Non-pigmented ciliary epithelial cell (primary cell): ENCODE measurements at places on chromosomes 1 and 21.

- no peak for DNase-seq
Observed at GRCh38 chr1:187537936-187538335, 709.2 kb downstream of the PLA2G4A start.

DNA sequence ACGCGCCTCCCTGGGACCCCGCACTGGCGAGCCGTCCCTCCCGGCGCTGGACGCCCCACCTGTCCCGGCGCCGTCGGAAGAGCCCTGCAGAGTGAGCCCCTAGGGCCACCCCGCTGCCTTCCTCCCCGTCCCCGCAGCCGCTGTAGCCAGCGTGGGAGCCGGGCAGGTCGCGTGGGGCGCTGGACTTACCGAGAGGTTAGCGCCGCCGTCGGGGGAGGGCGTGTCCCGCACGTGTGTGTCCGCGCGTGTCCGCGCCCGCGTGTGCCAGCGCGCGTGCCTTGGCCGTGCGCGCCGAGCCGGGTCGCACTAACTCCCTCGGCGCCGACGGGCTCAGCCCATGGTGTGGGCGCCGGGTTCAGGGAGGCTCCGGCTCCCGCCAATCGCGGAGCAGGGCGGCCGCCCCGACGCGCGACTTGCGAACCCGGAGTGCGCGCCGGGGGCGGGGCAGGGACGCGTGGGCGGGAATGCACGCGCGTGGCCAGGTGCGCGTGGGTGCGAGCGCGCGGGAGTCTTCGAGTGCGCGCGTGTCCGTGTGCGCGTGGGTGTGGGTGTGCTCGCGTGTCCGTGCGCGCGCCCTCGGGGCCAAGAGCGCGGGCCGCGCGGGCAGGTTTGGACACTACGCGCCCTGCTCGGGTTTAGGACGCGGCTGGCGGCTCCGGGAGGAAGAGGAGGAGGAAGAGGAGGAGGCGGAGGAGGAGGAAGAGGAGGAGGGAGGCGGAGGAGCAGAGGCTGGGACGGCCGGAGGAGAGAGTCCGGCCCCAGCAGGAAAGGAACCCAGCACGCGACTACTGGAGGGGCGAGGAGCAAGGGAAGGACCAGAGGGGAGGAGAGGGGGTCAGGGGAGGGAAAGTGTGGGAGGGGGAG is 145.2 kb upstream of the ETS2 start:
- no peak for DNase-seq

DNA sequence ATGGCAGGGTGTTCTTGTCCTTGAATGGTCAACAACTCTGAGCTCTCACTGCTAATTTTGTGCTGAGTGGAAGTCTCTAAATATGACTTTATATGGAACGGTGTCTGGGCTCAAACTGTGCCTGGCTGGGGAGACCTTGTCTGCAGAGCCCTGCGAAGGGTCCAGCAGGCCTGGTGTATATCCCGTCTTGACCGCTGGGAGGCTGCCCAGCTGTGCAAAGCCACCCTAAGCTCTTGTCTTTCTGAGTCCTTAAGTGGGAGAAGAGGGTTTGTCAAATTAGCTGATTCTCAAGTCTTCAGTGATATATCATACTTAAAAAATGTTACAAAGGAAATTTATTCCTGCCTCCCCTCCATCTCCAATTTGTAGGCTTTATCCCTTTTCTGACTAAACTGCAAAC is 198.7 kb downstream of the KCNJ6 start:
- DNase-seq, result no peak

DNA sequence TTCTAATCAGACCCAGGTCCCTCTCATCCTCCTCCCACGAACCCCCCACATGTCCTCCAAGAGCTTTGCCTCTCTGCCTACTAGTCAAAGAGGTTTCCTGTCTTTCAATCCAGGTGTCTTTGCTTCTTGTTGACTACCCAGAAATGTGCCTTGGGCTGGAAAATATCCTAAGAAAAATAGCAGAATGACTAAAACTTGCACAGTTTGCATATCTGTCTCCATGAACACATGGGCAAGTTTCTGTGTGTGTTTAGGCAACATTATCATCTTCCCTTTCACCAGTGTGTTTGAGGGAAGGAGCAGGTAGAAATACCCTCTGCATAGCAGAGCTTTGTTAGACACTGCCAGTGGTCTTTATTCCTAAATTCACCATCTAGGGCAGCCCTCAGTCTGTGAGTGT is 1.5 kb downstream of the C1orf116 start:
- no peak for DNase-seq

DNA sequence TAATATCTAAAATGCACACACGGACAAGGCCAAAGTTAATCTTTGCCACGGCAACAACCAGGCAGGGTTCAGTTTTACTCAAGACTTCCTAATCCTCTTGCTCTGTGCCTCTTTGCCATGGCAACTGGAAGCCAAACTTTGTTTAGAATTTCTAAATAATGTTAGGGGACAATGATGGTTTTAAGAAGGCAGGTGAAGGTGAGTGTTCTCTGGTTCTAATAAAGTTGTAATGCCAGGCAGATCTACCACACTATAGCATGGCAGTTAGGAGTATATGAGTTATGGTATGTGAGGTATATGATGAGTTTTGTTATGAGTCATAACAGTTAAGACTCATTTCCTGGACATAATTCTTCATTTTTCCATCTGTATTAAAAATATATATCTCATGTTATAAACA is 2.7 kb downstream of the PTPRC start:
- no peak for DNase-seq

DNA sequence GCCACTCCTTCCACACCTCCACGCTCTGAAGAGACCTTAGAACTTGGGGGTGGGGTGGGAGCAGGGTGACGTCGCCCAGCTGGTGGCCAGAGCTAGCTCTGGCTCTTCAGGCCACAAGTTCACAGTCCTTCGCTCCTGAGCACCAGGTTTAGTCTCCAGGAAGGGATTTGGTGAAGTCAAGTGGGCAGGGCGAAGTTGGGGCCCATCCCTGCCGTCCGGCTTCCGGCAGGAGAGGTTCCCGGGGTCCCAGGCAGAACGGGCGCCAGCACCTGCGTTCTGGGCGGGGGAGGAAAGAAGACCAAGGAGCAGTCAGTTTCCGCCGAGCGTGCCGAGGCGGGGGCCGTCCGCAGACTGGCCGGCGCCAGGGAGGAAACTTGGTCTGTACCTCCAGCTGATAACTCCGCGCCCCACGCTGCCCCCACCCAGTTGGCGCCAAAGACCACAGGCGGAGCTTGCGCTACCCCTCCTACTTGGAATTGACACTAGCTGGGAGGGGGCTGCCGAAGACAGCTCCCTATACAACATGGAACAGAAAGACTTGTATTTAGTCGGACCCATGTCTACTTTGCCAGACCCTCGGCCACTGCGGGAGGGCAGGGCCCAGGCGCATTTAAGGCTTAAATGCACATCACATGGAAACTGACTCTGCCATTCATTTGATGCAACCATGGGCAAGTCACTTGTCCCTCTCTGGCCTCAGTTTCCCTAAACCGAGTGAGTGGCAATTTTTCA is 995 bp downstream of the ID3 start:
- DNase-seq, result no peak

DNA sequence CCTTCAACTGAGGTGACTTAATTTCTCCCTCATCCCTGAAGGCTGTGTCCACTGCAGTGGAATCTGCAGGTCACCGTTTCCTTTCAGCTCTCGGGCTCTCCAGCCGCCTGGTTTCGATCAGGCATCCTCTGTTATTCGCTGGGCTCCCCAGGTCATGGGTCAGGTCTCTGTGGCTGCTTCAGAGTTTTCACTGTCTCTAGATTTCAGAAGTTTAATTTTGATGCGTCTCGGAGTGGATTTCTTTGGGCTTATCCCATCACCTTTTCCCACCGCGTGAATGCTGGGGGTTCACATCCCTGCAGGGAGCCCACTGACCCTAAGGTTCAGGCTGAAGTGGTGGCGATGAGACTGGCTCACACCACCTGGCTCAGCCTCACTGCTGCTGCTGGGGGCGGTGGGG is 3.3 kb downstream of the ACTRT2 start:
- no peak for DNase-seq

GRCh38 chr1:160006312-160006940 is 25.4 kb downstream of the PIGM start:
- no peak for DNase-seq

DNA sequence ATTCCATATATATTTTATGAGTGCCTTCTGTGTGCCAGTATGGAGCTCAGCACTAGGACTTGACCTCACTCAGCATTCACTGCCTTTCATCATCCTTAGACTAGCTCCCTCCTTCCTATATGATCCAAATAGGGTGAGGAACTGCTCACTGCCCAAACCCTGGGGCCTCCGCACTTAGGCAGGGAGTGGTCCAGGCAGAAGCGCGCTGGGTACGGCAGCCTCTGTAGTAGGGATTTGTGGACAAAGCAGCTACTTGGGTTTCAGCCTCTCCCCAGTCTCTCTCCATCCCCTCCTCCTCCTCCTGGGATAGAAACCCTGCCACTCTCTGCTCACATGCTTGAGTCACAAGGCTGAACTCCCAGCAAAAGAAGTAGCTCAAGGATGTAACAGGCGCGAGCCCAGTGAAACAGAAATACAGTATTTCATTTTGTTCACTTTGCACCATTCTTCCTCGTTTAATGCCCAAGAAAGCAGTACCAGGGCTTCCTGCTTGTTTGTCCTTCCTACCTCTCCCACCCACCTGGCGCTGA is 32.9 kb downstream of the PLEKHA6 start:
- no peak for DNase-seq

DNA sequence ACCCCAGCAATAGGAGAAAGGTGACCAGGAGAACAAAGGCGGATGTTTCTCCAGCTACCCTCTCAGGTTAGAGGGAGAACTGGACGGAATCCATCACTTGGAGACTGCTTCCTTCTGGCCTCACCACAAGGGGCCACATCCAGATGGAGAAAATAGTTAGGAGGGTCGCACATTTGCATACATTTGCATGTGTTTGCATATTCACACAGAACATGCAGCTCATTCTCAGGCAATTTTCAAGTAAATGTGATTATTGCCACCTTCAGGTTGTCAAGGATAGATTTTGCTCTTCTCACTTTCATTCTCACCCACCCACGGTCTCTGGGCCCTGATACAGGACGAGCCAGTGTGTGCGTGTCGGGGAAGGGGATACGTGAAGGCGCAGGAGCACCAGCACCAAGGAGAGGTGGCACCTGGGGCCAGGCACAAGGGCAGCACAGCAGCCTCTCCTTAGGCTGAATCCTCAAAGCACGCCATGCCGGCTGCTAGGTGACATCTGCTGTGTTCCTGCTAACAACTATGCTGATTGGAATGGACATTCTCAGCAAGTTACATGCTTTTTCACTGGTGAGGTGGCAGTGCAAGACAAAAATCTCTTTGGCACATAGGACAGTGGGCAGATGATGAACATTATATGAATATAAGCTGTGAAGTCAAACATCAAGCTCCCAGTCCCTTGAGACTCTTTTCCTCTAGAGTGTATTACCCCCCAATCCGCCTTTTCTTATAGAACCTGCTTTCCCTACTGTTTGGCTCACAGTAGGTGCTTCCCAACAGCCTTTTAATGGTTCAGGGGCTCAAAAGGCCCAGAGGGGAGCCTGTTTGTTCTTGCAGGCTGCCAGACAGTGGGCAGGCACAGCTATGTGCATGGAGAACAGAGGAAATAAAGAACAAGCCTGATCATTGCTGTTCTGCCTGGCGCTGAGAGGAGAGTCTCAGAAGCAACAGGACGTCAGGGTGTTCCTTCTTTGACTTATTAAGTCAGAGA is 14.3 kb downstream of the ACKR1 start:
- DNase-seq, result no peak

DNA sequence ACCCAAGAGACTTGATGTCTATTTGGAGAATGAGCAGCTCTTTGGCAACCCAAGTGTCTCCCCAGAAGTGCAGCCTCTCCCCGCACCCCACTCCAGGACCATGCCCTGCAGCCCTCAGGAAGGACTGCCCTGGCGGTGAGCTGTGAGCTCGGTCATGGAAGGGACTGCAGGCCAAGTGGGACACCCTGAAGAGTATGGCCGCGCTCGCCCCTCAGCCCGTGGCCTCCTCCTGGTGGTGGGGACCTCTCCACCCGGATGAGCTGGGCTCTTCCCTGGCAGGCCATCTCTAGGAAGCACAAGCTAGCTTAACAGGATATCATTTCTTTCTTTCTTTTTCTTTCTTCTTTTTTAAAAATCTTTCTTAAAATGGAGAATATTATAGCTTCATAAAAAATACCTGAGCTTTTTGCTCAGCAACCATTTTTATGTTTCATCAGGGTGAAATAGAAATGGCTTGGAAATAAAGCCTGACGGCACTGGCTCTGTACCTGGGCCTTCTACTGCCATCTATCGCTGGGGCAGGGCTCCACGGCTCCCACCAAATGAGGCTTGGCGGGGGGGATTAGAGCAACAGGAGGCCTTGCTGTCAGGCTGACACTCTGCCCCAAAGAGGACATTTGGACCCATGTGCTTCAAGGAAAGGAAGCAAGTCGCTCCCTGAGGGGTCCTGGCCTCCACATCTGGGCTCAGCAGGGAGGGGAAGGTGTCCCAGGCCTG is 296.2 kb upstream of the VAMP3 start:
- no peak for DNase-seq

DNA sequence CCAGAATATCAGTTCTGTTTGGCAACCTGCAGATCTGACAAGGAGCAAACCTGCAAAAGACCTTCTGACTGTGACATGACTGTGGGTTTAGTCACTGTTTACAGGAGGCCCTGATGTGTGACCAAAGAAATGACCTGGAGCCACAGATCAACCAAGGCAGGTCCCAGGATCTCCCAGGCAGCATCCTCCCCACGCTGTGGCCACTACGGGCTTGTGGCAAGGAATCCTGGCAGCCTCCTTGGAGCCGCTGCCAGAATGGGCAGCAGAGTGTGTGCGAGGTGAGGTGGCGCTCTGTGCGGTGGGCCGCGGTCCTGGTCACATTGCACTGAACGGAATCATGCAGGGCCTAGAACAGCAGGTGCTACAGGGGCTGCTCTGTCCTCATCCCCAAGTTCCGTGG is 15.9 kb downstream of the MCM3AP start:
- no peak for DNase-seq

- DNase-seq, result no peak
Observed at GRCh38 chr1:19209439-19209989, 552 bp downstream of the UBR4 start.
